COLO829 (cell line): ENCODE measurements at places on chromosomes 3 and 15.

DNA sequence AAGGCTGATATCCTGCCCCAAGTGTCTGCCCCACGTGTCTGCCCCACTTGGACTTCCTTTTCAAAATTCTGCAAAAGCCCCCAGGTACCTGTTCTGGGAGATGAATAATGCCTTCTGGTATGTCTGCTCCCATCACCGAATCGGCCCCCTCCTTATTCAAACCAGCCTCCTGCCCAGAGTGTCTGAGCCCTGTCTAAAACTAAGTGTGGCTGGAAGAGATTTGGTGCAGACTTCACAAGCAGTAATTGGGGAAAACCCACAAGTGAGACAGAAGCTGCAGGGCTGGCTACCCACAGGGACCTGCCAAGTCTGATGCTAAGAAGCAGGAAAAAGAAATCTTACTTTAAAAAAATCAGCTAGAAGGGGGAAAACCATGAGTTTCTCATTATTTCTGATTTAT is 85.1 kb downstream of the DUT start:
- DNase-seq, result no peak

DNA sequence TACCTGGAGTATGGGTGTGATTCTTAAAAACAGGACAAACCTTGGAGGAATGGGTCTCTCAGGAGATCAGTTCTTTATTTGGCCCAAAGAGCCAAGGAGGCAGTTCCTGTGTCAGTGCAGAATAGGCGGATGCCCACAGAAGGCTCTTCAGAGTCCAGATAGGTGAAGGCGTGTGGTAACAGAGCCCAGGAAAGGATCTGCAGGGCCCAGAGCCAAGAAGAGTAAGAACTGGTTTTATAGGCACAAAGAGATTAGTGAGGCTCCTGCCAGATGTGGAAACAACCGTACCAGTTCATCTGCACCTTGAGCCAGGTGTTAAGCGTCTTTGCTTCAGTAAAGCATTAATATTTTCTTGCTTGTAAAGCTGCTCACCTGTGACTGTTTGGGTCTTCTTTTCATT is 140.1 kb upstream of the BFSP2 start:
- DNase-seq, result no peak

DNA sequence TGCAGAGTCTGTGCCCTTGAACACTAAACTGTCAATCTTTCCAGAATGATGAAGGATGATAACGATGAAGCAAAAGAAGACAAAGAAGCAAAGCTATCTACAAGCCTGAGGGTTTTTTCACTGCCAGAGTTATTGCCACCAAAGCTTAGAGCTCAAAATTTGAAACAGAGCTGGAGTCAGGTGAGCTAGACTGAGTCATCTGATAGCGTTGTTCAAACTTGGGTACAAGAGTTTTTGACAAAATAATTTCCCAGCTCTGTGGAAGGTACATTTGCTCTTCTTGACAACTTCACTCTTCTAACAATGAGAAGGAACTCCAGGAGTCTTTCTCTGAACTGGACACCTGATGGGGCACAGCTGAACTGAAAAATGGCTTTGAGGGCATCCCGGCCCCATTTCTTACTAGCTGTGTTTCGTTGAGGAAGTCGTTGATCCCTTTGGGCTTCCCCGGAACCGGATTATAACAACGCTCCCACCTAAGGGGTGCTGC is 715 bp downstream of the MCCC1 start:
- DNase-seq, result no peak

DNA sequence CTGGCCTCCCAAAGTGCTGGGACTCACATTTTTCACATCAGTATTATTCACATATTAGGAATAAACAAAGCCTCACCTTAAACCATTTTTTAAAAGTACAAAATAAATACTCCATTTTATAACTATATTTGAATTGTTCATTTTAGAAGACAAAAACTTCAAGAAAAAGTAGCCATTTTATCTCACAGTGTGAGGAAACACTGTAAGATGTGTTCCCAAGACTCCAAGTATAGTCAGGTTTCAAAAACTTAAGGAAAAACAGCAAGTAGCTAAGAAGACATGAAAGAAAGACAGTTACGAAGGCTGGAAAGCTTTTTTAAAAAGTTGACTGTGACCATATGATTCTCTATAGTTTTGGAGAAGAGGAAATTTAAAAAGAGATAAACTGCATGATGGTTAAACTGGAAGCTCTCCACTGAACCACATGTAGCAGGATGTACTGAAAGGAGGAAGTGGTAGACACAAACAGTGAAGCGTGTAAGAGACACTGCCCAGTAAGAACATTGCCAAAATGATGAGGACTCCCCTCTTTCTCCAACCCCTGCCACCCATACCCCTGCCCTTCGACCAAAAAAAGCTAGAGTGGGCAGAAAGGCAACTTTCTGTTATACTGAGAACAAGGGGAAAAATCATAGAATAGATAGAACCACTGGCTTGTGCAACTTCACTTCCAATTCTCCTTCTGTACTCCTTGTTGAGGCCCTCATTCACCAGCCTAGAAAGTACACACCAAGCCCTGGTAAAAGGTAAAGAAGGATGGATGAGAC is 6.2 kb upstream of the TMF1 start:
- DNase-seq, result no peak
